ENCODE measurements at places on chromosomes 3 and 15.

DNA sequence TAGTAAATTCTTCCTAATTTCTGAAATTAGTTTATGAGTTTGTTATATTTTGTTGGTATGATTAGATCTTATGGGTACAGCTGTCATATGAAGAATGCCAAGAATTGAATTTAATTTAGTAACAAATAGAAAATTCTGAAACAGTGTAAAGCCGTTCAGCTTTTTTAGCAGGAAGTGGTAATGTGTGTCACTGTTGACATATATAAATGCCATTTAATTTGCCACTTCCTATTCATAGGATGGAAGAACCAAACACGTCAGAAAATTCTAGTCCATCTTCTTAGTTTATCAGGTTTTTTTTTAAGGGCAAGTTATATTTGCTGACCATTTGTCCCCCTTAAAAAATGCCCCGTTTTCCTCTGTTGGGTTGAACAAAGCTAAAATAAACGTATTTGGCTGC is 43.0 kb downstream of the RAB8B start:
- DNase-seq = no peak

- DNase-seq = no peak
These were observed 88.7 kb downstream of the LIPC start for GRCh38 chr15:58520464-58520863.

- DNase-seq = no peak
These were observed 200.6 kb downstream of the GHSR start for GRCh38 chr3:172247525-172248274.

DNA sequence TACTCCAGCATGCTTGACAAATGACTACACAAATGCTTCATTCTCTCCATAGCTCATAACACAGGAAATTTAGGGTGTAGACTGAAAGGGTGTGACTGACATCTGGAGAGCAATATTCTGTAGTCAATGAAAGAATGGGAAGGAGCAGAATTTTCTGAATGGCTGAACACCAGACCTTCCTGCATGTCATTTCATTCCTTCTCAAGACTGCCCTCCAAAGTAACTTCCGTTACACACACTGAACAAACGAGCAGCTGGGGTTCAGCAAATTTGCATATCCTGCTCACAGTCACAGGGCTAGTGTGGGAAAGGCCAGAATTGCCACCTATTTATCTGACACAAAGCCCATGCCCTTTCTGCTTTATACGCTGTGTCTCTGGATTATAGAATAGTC is 325.0 kb upstream of the CFAP20DC start:
- DNase-seq = no peak

DNA sequence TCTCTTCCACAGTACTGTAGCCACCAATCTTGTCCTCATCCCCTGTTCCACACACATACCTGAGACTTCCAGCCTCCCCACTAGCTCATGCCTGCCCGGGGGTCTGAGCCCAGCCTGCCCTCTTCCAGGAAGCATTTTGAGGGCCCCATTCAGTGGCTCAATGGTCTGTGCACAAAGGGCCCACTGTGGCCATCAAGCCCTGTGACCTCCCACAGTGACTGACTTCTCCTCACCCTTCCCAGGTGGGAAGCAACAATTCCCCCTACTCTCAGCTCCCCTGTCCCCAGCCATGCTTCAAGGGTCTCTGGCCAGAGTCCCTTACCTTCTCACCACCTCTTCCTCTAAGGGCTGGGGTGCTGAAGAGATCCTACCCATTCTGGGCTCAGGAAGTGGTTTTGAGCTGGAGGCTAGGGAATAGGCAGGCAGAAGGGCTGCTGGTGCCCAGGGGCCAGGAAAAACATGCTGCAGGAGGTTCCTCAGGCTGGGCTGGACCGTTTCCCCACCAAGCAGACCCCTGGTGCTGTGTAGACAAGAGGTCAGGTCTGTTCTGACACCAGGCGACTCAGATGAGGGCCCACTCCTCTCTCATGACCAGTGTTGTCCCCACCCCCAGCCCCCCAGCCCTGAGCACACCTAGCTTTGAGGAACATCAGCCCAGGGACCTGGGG is 3.0 kb upstream of the KLF15 start:
- DNase-seq = peak; percentile 46

Data from natural killer cell treated with Interleukin-12 subunit alpha and Interleukin-12 subunit beta and Interleukin-15 and Interleukin-18, amount 100 ng/mL, for 72 hours (primary cell).